ENCODE measurements at places on chromosomes 12 and 14.
A peak's percentile ranks its signal among the peaks of the same experiment; 100 is the strongest.

- no peak for DNase-seq
These were observed 4.0 kb upstream of the DIO3 start for GRCh38 chr14:101557321-101557695.

GRCh38 chr12:66848967-66849366 lies 170.1 kb upstream of the GRIP1 start:
- DNase-seq, result no peak

GRCh38 chr12:97288531-97288930 lies 174.1 kb upstream of the RMST start:
- DNase-seq, result no peak

GRCh38 chr14:59244581-59244980 lies 56.1 kb downstream of the DAAM1 start:
- DNase-seq, result no peak

DNA sequence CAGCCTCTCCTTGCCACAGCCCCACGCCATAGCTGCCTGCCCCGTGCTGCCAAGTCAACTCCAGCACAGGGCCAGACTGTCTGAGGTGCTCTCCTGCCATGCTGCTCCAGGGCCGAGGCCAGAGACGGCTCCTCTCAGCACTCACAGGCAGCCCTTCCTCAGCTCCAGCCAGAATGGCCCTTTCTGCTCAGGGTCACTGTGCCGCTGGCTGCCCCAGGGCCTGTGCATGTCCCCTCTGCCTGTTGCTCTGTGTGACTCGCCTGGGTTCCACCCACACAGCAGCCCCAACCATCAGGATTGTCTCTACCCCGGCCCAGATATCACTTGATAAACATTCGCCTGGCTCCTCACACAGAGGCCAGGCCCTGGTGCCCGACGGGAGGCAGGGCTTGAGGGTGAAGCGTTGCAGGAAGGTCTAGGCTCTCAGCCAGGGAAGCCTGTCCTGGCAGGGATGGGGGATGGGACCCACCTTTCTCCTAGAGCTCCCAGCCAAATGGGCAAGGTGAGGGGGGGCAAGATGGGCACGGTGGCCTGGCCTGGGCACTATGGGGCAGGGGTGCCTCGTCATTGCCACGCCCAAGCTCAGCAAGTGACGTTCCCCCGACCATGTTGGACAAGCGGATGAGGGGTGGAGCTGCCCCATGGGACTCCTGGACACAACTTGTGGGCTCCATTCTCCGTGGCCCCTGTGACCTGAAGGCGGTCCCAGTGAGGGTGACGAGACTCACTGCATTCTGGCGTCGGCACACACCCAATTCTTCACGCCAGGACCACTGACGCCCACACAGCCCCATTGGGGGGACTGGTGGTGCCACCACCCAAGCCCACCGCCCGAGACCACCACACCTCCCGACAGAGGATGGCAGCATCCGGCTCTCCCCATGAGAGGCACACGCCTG lies 27.4 kb upstream of the BTBD6 start:
- no peak for DNase-seq

- peak; percentile 58 for DNase-seq
These were observed 1.1 kb downstream of the ETV6 start for GRCh38 chr12:11650286-11651281.

- DNase-seq, result no peak
These were observed 6.4 kb downstream of the NGB start for GRCh38 chr14:77264466-77265186.

DNA sequence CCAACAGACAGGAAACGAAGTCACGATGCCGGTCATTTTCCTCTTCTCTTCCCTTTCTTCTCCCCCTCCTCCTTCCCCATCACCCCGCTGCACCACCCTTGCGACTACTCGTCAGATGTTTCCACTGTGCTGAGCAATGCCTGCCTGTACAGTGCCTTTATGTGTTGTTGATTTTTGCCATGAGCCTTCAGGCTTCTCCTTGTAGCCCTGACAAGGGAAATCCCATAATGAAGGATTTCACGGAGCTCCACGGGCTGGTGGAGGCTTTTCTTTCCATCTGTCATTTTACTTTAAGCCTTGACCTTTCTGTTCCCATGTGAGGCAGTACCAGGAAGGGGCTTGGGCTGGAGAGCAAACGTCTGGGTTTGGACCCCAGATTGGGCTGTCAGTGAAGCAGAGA lies 28.7 kb upstream of the CCND2 start:
- DNase-seq, result no peak

- no peak for DNase-seq
These were observed 1.7 kb downstream of the AVIL start for GRCh38 chr12:57816855-57817151.

DNA sequence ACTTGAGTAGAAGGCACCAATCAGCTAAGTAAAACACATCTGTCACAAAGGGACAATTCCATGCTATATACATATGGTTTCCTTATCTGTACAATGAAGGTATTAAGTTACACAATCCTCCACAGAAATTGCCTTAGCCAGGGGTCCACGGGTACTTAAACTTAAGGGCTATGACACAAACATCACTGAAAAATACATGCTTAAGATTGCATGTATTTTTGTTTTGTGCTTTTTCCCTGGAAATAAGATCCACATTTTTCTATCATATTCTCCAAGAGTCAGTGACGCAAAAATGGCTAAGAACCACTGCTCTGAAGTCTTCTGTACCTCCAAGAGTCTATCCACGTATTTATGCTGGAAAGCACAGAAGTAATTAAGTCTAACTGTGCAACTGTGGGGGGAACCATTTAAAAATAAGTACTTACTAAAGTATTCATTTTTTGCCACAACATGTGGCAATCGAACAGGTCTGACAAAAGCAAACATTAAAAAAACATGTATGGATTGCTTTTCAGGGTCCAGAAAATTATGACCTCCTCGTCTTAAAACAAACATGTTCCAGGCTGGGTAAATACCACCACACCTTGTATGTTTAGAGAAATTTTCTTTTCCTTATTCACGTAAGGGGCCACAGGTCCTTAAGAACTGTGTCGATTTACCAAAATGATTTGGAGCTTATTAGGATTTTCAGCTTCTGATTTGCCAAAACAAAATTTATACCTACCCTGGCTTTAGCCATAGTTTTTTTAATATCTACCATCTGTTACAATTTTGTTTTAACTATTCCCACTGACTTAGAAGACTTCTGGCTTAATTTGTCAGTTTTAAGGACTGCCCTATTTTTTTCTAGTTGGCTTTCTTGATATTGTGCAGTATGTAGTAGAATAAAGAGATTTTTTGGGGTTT lies 2.8 kb downstream of the SLC38A2 start:
- DNase-seq, result no peak

DNA sequence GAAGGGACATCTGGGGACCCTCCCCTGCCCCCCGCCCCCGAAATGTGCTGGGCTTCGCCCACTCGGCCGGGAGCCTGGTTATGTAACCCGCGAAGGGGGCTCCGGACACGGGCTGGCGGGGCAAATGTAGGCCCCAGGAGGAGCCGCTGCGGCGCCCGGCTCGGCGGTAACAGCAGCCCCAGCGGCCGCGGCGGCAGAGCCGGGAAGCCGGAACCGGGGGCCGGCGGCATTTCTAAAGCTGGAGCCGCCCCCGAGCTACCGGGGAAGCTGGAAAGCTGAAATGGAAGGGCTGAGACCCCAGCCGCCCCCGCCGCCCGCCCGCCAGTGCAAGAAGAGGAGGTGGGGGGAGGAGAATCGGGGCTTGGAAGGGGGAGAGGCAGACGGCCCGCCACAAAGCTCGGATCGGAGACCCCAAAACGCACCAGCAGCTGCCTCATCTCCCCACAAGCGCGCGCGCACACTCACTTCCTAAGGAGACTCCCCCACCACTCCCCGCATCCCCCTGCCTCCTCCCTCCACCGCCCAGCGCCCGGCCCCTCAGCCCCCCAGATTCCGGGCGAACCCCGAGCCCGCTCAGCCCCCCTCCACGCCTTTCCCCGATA lies 1.5 kb downstream of the KDM2B start:
- DNase-seq, result peak; percentile 40

- no peak for DNase-seq
These were observed 822.3 kb downstream of the LRFN5 start for GRCh38 chr14:42428996-42429395.

GRCh38 chr12:114381177-114381576 lies 24.8 kb downstream of the TBX5 start:
- no peak for DNase-seq

GRCh38 chr12:9784816-9785215 lies 24.1 kb upstream of the CD69 start:
- no peak for DNase-seq

- DNase-seq, result no peak
These were observed 11.6 kb downstream of the PRKAB1 start for GRCh38 chr12:119679490-119679889.

- no peak for DNase-seq
These were observed 7.0 kb downstream of the DGKA start for GRCh38 chr12:55937981-55938380.

GRCh38 chr12:125402874-125403789 lies 337.9 kb downstream of the AACS start:
- DNase-seq, result peak; percentile 47

- peak; percentile 23 for DNase-seq
These were observed 545 bp downstream of the CPSF2 start for GRCh38 chr14:92122351-92122677.

GRCh38 chr12:42468921-42469320 lies 120.6 kb downstream of the PRICKLE1 start:
- peak; percentile 4 for DNase-seq

DNA sequence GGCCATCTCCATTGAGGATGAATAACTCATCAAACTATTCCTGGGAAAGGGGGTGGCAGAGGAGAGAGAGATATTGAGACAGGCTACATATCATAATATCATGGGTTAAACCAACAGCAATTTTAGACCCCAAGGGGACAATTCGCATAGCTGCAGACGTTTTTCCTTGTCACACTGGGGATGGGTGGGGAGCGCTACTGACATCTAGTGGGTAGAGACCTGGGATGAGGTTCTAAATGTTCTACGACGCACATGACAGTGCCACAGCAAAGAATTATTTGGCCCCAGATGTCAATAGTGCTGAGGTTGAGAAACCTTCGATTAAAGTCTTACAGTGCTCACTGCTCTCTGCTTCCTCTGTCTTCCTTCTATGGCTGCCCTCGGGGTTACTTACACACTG lies 425.6 kb downstream of the NRXN3 start:
- no peak for DNase-seq

- DNase-seq, result no peak
These were observed 398.7 kb downstream of the TMEM121 start for GRCh38 chr14:105924951-105925591.

DNA sequence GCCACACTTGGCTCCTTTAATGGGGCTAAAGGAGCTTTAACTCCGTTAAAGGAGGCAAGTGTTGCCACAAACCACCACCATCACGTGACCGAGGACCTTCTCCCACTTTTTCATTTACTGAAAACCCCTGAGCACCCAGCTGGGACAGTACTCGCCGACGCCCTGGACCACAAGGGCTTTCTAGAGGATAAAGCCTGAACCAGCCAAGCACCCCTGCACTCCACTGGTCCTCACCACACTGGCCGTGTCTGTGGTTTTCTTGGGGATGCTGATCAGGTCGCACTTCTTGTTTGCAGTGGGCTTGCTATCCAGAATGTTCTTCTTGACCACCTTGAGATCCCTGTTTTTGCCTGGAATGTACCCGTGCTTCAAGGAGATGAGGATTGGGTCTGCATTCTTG lies 14.7 kb upstream of the SELPLG start:
- DNase-seq, result no peak

DNA sequence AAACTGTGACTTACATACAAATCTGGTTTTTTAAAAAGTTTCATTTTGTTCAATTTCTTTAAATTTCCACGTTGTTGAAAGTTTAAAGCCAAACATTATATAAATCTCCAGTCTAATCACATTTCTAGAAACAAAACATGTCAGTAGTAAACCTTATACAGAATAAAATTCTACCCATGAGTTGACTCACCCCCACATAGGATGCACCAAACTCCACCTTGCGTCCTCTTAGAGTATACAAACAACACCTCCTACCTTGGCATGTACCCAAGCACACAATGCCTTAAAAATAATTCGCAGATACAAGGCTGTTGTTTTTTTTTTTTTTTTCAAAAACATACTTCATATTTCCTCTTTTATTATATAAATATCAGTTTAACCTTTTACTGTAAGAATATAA lies 3.3 kb downstream of the FBXL14 start:
- peak; percentile 64 for DNase-seq

DNA sequence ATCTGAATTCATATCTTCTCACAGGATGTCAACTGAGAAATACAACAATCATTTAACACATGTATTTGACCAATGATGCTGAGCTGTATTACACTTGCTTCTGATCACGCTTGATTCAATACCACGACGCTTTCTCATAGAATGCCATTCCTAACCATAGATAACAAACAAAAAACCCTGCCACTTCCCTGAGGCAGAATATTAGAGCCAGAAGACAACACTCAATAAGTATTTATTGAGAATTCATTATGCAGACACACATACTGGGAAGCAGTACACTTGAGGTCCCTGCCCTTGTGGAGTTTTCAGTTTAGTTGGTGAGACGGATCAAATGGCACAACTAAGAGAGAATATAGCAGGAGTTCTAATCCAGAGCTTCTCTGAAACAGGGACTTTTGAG lies 32.4 kb downstream of the BLTP3B start:
- DNase-seq, result no peak

GRCh38 chr12:49890096-49890461 lies 13.6 kb downstream of the FAIM2 start:
- DNase-seq, result no peak

DNA sequence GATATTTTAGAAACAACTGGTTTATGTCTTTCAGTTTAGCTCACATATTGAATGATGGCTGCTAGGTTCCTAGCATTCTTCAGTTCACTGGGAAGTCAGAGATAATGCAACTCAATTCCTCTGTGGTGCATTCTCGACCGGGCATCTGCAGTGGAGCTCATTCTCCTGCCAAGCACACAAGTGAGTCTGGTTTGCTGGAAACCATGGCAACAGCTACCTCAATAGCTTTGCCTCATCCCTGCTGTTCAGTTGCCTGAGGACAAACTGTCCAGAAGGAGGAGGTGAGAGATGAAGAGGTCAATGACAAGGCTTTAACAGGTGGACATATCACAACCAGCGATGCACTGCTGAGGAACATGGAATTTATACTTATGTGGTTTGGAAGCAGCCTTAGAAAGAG lies 816.9 kb downstream of the AACS start:
- DNase-seq, result no peak

- DNase-seq, result no peak
These were observed 18.8 kb upstream of the STRAP start for GRCh38 chr12:15863372-15863771.

- no peak for DNase-seq
These were observed 263.2 kb downstream of the TRHDE start for GRCh38 chr12:72535212-72535990.

GRCh38 chr14:74501135-74501614 lies 7.6 kb downstream of the ISCA2 start:
- peak; percentile 39 for DNase-seq

DNA sequence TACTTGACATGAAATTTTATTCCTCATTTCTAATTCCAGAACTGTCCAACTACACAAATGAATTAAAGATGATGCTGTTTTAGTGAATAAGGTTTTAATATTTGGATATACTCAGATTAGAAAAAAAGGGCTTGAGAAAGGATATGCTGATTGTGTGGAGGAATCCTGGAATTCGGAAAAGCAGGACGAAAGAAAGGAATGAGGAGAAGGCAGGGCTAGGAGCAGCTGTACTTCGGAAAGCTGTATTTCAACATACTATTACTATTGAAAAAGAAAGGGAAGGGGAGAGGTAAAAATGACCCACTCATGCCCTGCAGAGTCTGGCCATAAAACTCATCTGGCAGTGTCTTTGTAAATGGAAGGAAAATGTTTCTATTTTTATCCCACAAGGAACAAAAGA lies 63.1 kb upstream of the PLBD1 start:
- no peak for DNase-seq

GRCh38 chr14:59251811-59252771 lies 63.6 kb downstream of the DAAM1 start:
- no peak for DNase-seq

- DNase-seq, result no peak
These were observed 23.2 kb downstream of the UBE3B start for GRCh38 chr12:109500406-109501185.
